AG09309 (cell line): ENCODE measurements at places on chromosomes 16 and 17.

DNA sequence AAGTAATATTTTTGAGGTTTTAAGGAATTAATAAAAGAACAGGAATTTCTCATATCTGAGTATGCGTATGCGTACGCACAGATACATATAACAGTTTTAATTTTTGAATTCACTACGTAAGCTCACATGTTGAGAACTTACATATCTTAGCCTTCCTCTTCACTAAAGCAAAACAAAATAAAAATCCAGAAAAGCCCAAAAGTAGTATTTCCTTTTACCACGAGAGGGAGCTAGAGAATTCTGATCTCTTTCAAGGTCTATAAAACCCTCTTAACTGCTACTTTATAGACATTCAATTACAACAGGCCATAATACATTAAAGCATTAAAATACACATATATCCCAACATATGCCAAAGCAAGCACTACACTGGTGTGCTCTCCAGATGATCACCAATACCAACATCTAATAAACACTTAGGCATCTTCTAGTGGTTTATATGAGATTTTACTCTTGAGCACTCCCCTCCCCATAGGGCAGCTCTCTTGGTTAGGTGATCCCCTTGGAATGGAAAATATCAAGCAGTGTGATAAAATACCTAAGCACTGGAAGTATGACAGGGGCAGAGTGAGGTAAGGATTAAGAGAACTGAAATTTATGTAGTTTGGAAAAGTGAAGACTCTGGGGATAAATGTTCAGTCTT lies 94.0 kb downstream of the SKAP1 start:
- DNase-seq, result no peak

- DNase-seq, result no peak
Observed at GRCh38 chr17:9763643-9764042, 27.7 kb downstream of the DHRS7C start.

DNA sequence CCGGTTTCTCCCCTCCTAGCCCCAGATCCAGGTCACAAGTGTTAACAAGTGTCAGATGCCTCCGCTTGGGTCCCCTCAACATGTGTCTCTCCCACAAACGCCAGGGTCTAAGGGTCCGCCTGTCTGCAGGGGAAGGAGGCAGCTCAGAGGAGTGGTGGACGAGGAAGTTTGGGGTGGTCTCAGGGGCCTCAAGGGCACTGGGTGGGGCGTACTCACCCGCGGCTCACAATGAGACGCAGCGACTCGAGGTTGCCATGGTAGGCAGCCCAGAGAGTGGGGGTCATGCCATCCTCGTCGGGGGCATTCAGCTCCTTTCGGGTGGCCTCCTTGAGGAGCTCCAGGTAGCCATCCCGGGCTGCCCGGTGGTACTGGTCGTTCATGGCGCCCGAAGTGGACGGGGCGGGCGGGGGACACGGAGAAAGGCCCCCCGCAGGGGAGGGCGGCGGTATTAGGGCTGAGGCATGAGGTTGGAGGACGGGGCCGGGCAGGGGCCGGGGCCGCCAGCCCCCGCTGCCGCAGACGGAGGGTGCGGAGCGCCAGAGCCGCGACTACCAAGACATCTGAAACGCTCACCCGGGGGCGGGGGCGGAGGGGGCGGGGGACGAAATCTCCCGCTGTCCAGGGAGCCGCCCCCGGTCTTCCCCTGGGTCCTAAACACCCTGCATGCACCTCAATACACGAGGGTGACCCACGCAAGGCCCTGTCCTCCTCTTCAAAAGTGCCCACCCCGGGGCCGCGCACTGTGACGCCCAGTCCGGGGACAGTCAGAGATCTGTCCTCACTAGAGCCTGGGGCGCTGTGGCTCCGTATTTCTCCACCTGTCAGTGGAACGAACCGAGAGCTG lies at the start of gene USH1G:
Gene USH1G (minus strand): TSS at position 562 of the 844 bp plus-strand sequence. CDS start 182 bp downstream, at position 380.
- DNase-seq, result no peak

- no peak for DNase-seq
Observed at GRCh38 chr17:72523491-72523890, 402.7 kb downstream of the SOX9 start.

- DNase-seq, result no peak
Observed at GRCh38 chr17:78771758-78772382, 10.2 kb downstream of the CYTH1 start.
